Regular cardiac myocyte (primary cell): ENCODE measurements at places on chromosomes 1 and 21. TPM values are rescaled to one million over a fixed set of nuclear protein-coding genes. Genes with fewer than 3 reads are reported as not detected.

ZMYND12 gene
- 0.38 and 1.4 TPM in 2 replicates for total RNA-seq

DYNLT5 gene
- total RNA-seq, result 2.5 and 3.8 TPM in 2 replicates

NMNAT2 gene
- total RNA-seq, result 2.8 and 10.4 TPM in 2 replicates

C8A gene
- total RNA-seq, result not detected in 2 replicates

F13B gene
- total RNA-seq, result under 0.01 TPM in 1 of 2 replicates, not detected in the other

SLC6A17 gene
- total RNA-seq, result 0.28 and 0.96 TPM in 2 replicates

NUP210L gene
- under 0.01 and 0.28 TPM in 2 replicates for total RNA-seq

GNG5 gene
- 11.0 and 16.7 TPM in 2 replicates for total RNA-seq

RGS1 gene
- under 0.01 TPM in 1 of 2 replicates, not detected in the other for total RNA-seq

SPTA1 gene
- total RNA-seq, result under 0.01 and 0.19 TPM in 2 replicates

SH2D2A gene
- total RNA-seq, result 0.28 and 1.2 TPM in 2 replicates

TFF2 gene
- total RNA-seq, result not detected in 2 replicates

TSTD1 gene
- total RNA-seq, result 19.6 and 41.4 TPM in 2 replicates

TMEM200B gene
- total RNA-seq, result 5.2 and 7.6 TPM in 2 replicates

MX2 gene
- 2.9 and 4.2 TPM in 2 replicates for total RNA-seq

TMEM52 gene
- total RNA-seq, result 0.19 TPM in 1 of 2 replicates, not detected in the other

ZBTB8B gene
- total RNA-seq, result under 0.01 TPM in 2 replicates

CFHR3 gene
- not detected in 2 replicates for total RNA-seq

CFHR5 gene
- total RNA-seq, result not detected in 2 replicates

CYB5RL gene
- 3.5 and 3.9 TPM in 2 replicates for total RNA-seq

CSMD2 gene
- 0.38 and 0.56 TPM in 2 replicates for total RNA-seq

ERICH3 gene
- total RNA-seq, result under 0.01 TPM in 1 of 2 replicates, not detected in the other

RAP1GAP gene
- total RNA-seq, result under 0.01 and 0.56 TPM in 2 replicates

CRTC2 gene
- 1.9 and 2.8 TPM in 2 replicates for total RNA-seq

FCAMR gene
- total RNA-seq, result under 0.01 TPM in 1 of 2 replicates, not detected in the other

ENTREP3 gene
- 3.4 and 3.5 TPM in 2 replicates for total RNA-seq

TBX15 gene
- total RNA-seq, result 1.7 and 1.9 TPM in 2 replicates

RPE65 gene
- not detected in 2 replicates for total RNA-seq

ETNK2 gene
- total RNA-seq, result 1.2 and 3.7 TPM in 2 replicates

UBAP2L gene
- total RNA-seq, result 37.5 and 62.7 TPM in 2 replicates

PGD gene
- total RNA-seq, result 45.4 and 140 TPM in 2 replicates

TRABD2B gene
- total RNA-seq, result under 0.01 and 0.28 TPM in 2 replicates

CCDC24 gene
- total RNA-seq, result 2.3 and 4.5 TPM in 2 replicates

RNU1-2 gene
- under 0.01 TPM in 2 replicates for total RNA-seq

SPATA17 gene
- total RNA-seq, result 0.77 and 1.1 TPM in 2 replicates

TP73 gene
- total RNA-seq, result not detected in 2 replicates

RGS4 gene
- 919 and 1,715 TPM in 2 replicates for total RNA-seq

ADORA1 gene
- total RNA-seq, result 0.38 and 2.0 TPM in 2 replicates

OR2L2 gene
- total RNA-seq, result not detected in 2 replicates

ECM1 gene
- total RNA-seq, result 8.2 and 13.8 TPM in 2 replicates

FNDC5 gene
- total RNA-seq, result 0.38 and 0.85 TPM in 2 replicates
